ENCODE measurements at places on chromosomes 5 and 9. TPM values are rescaled to one million over a fixed set of nuclear protein-coding genes. Genes with fewer than 3 reads are reported as not detected.
A peak's percentile ranks its signal among the peaks of the same experiment; 100 is the strongest.

DNA sequence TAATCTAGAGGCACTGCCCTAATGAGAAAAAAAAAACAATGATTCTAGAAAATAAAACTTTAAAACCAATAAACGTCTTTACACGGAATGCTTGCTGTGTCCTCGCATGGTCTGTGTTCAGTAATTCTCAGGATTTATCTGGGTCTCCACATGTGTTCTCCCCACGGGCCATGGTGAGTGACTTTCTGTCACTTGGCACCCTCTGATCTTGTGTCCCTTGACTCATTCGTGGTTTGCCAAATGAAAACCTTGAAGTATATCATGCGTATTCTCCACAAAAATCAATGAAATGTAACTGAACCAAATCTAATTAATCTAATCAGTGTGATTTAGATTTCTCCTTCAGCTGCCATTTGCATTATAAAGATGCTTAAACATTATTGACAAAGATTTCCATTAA is 48.0 kb downstream of the UBE2QL1 start:
- DNase-seq: no peak

- DNase-seq: no peak
These were observed 18.6 kb upstream of the ALDH1A1 start for GRCh38 chr9:72971411-72971810.

- no peak for DNase-seq
These were observed 272.9 kb upstream of the PTGER4 start for GRCh38 chr5:40406741-40407211.

GRCh38 chr5:159680095-159680494 is 236.2 kb upstream of the ADRA1B start:
- DNase-seq: no peak

DNA sequence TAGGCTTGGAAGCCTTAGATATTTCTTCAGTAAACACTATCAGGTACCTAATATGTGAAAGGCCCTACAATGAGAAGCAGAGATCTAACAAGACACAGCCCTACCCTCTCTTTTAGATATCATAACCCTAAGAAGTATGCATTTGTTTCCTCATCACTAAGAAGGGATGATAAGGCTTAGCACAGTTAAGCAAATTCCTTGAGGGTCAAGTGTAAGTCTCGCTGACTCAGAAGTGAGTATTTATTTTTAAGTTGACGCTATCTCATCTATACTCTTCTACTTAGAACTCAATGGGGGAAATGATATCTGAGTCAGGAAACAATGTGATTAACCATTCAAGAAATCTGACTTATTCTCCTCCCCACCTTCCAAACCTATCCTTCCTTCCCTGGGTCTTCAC is 149.7 kb downstream of the ESM1 start:
- no peak for DNase-seq

DNA sequence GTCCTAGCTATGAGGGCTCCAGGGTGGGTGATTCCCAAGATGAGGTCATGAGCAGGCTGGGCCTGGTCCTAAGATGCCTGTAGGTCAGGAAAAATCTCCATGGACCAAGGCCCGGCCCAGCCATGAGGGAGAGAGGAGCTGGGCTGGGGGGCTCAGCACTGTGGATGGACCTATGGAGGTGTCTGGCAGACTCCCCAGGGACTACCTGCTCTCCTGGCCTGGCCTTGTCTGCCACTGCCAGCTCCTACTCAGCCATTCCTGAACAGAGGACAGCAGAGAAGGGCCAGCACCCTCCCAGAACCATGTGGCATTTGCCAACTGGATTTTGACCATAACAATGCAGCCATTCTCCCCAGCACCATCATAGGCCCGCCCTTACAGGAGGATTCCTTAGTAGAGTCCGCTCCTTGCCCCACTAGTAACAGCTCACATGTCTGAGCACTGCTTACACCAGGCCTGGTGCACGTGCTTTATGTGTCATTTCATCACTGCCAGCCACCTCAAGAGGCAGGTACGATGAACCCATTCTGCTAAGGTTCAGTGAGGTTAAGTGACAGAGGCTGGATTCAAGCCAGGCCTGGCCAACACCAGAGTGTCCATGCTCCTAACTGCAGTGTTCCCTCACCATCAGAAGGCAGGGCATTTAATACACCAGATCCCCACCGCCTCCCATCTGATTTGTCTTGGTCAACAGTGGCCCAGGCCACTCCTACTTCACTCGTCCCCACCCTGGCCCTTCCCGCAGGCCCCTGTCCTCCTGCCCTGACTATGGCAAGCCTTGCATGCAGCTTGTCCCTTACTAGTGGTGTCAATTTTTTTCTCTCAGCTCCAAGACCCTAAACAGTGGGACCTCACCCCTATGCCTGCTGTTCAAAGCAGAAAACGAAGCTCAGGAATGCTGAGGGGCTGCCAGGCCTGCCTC is 669 bp downstream of the IL13 start:
- no peak for DNase-seq

Gene BNC2
- polyA plus RNA-seq: 8.6 TPM

DNA sequence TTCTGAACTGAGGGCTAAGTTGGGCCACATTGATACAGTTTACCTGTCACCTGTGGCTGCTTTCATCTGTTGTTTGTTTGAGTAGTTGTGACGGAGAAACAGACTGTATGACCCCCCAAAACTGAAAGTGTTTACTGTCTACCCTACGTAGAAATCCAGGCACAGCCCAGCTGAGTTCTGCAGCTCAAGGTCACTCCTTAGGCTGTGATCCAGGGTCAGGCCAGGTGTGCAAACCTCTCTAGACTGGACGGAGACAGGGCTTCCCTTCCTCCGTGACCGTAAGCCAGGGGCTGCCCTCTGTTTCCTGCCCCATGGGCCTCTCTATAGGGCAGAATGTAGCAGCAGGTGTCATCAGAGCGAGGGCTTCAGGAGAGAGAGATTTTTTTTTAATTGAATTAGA is 207.9 kb upstream of the OTULINL start:
- DNase-seq: no peak

DNA sequence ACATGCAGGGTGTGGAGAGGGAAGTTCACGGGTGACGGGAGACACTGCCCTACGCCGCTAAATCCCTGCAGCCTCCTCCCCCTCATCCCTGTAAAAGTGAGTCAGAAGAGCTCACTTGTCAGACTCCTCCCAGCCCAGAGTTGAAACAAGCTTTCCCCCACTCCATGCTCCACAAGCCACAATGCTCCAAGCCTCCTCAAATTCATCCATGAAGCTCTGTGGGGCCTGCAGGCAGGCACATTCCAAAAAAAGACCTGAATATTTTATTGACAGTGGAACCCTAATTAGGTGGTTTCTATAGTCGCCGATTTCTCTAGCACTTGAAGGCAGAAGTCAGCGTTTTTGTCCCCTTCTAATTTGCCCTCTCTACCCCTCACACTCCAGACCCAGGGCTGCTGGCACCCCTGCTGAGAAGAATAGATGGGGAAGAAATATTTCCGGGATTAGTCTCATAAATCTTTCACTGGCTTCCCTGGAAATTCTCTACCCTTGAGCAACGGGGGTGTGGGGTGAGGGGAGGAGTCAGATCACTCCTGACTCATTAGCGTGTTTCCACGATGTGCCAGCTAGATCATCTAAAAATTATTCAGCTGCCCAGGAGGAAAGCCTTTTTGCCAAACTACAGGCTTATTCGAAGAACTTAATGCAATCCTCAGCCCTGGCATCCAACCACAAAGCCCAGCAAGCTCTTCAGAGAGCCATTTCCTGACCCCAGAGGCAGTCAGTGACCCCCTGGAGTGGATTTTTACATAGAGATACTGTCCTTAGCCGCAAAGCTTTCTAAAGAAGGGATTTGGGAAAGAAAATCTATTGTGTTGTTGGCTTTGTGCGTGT is 97.1 kb downstream of the ENC1 start:
- no peak for DNase-seq

- DNase-seq: no peak
These were observed 372.8 kb upstream of the KLF4 start for GRCh38 chr9:107862323-107862722.

GRCh38 chr5:109923205-109923604 is 233.5 kb downstream of the MAN2A1 start:
- DNase-seq: no peak

DNA sequence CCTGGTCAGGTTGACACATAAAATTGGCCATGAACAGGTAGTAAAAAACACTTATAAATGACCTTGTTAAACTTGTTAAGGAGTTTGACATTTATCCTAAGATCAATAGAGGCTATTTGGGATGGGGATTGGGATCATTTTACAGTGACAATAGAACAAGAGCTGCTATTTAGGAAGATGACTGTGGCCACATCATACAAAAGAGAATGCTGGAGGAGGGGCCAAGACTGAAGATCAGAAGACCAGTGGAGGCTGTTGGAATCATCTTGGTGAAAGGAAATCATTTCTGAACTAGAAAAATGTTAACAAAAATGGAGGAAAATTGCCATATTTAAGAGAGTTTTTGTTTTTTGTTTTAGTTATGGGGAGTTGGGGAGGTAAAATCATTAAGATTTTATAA is 304.8 kb upstream of the TLE4 start:
- DNase-seq: no peak

GRCh38 chr9:459491-460444 is 245.1 kb downstream of the DOCK8 start:
- no peak for DNase-seq

Gene CD274
- polyA plus RNA-seq: 1.5 TPM

DNA sequence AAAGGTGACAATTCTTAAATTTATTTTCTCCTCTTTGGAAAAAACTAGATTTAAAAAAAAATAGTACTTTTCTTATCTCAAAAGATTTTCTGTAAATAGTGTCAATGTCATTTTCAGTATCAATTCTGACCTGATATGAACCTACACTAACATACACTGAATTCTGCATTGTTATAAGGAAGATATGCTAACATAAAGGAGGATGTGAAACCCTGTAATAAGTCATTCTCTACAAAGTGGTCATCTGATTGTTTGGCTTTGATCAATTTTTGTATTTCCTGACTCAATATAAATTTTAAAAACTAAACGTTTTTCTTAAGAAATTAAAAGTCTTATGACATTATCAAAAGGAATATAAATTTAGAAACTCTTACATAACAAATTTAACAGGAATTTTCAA is 233.6 kb upstream of the EDIL3 start:
- DNase-seq: no peak

Gene TMEM38B
- 34.2 TPM for polyA plus RNA-seq

DNA sequence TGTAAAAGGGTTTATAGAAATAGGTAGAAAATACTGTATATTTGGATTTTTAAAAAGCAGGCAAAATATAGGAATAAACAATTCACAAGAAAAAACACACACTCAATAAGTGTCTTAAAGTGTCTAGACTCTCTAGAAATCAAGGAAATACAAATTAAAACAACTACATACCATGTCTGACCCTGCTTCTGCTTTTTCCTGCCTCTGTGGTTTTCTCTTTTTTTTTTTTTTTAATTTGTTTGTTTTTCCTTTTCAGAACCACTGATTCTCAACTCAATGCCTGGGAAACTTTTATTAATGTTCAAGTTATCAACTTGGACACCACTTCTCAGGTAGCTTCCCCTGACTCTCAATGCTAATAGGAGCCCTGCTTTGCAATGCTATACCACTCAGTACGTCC is 25.5 kb upstream of the TAS2R1 start:
- no peak for DNase-seq

DNA sequence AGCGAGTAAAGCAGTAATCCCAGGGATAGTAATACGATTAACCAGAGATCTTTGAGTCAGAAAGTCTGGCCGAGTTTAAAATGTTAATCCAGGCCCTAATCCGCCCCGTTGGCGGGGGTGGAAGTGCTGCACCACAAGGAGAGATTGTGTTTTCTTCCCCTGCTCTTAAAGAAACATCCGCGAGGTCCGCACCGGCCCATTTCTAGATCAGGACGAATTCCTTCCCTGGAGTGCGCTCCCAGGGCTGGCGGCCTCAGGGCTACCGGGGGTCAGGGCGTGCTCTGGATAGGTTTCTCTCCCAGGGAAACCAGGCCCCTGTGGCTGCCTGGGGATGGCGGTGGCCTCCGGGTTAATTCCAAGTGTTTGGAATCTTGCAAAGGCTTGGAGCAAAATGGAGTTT is 9.3 kb upstream of the NEUROG1 start:
- no peak for DNase-seq

Gene MUSK
- not detected for polyA plus RNA-seq

DNA sequence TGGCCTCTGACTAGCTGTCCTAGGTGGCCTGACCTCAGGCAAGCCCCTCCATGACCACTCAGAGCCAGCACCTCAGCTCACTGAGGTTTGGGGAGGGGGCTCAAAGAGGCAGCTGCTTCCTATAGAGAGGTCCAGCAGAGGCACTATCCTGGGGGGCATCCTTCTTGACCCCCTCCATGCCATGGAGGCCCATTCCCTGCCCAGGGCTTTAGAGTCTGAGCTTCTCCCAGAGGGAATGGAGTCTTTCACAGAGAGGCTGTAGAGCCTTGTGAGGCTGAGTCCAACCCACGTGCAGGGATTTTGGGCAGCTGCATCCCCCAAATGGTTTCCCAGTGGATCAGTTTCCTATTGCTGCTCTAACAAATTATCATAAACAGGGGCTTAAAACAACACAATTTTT is 16.9 kb downstream of the IRF1 start:
- no peak for DNase-seq

Gene CDH9
- 7.5 TPM for polyA plus RNA-seq

Gene MAST4
- polyA plus RNA-seq: 14.1 TPM

- DNase-seq: no peak
These were observed 253.1 kb downstream of the TLR4 start for GRCh38 chr9:117957267-117957666.

DNA sequence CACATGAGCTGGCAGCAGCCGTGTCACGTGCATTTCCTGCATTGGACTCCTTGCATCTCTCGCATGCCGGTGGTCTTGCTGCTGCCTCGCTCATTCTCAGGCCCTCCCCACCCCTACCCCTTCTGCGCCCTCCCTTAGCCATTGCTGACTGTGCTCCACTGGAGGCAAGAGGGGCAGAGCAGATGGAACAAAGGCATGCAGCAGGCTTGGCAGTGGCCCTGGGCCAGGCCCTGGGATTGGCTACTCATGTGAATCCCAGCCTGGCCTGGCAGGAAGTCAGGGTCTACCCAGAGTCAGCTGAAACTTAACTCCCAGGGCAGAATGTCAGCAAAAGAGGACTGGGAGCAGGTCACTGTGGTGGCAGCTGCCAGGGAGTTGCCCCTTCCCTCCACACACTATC is 62.3 kb downstream of the TSTD2 start:
- DNase-seq: no peak

Gene RLN2
- 3.6 TPM for polyA plus RNA-seq

DNA sequence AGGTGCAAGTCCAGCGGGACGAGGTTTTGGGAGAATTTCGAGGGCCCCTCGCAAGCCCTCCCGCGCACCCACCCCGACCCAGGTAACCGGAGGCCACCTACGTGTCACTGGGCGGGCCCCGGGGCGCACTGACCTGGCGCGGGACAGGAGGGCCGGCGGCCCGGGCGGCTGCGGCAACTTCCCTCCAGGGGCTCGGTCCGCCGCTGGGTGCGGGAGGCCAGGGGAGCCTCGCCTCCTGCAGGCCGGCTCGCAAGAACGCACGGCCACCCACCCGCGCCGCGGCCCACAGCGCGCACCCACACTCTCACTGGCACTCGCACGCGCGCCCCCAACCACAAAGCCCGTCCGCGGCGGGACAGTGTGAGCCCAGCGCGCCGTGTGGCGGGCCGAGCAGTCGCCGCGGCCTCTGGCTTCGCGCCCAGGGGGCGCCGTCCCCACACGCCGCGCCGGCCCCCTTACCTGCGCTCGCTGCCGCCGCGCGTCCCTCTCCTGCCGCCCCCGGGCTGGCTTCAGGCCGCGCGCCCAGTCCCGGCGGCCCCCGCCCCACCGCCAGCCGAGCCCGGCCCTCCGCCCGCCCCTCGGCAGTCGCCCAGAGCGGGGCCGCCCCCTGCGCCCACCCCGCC is 451 bp downstream of the LPAR1 start:
- peak; percentile 50 for DNase-seq

Data from right renal pelvis (tissue), 4 donors.